ENCODE measurements at places on chromosomes 16 and 17.
A peak's percentile ranks its signal among the peaks of the same experiment; 100 is the strongest.

- no peak for DNase-seq
Observed at GRCh38 chr17:385178-385835, 32.7 kb upstream of the RPH3AL start.

GRCh38 chr17:1542316-1542715 lies 20.3 kb downstream of the PITPNA start:
- no peak for DNase-seq

- no peak for DNase-seq
Observed at GRCh38 chr16:66524601-66525164, 25.2 kb downstream of the TK2 start.

GRCh38 chr17:68600931-68601564 lies at the start of gene FAM20A:
TSS of gene FAM20A (minus strand) at chr17:68601367. CDS start at chr17:68600666, 701 bp downstream.
- no peak for DNase-seq

- DNase-seq: no peak
Observed at GRCh38 chr16:84585467-84585866, 32.4 kb downstream of the COTL1 start.

- no peak for DNase-seq
Observed at GRCh38 chr16:27315333-27316037, 1.7 kb downstream of the IL4R start.

- peak; percentile 28 for DNase-seq
Observed at GRCh38 chr17:71237903-71238538, 882.8 kb upstream of the SOX9 start.

DNA sequence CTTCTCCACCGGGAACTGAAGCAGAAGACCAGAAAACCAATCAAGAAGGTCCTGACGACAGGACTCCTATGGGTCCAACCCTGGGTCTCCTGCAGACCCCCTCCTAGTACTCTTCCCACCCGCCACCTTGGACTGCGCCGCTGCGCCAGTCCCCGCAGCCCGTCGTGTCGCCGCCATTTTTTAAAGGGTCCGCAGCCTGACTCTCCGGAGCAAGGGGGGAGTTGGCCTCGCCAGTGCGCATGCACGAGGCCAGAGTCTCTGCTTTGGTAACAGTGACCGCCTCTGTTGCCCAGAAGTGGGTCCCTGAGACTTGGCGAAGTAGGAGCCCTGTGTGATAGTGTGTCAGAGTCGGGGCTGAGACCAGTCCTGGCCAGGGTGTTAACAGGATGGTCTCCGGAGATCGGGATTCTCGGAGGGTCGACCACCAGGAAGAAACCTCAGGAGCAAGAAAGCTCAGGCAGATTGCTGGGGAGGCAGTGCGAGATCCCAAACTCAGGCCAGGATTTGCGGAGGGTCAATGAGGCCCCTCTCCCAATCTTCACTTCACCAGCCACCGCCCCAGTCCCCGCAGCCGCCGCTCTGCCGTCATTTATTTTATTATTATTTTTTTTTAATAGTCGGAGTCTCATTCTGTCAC lies 612.5 kb downstream of the KCNJ18 start:
- DNase-seq: no peak

GRCh38 chr17:19978209-19978802 lies 678 bp upstream of the AKAP10 start:
- DNase-seq: no peak

DNA sequence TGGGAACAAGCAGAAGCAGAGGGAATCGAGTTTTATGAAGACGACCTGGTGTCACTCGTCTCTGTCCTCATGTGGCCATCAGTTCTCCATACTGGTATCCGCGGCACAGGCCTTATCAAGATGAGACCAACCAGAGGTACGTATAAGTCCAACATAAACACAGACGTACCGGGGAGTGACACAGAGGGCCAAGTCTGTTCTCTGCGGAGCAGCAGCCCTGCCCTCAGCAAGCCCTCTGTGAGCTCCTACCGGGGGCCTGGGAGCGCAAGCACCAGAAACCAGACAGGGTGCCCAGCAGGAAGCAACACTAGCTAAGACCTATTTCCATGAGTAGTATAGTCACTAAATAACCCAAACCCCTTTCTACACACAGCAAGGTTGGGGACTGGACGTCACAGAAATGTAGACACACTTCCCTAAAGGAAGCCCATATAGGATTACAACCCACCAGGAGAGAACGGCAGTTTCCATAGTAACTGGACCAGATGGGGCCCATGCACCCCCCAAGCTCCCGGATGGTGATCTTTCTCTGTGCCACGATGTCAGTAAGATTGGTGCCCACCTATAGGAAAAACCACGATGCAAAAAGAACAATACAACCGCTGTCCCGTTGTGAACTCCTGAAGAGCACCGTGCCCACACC lies 911 bp downstream of the ARL16 start:
- no peak for DNase-seq

DNA sequence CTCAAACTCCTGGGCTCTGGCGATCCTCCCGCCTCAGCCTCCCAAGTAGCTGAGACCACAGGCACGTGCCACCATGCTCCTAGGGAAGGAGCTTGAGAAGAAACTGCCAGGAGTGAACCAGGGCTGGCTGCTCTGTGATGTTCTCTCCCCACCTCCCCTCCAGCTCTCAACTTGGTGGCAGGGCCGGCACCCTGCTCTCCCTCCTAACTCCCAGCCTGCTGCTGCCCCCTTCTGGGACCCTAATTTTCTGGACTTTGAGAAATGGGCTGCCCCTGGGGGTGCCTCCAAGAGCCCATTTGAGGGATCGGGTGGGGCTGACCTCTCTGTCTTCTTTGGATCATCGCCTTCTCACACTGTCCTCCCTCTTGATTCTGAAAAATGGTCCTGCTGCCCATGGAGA lies 14.9 kb upstream of the STAT3 start:
- DNase-seq: no peak

Data from NCI-H2081 treated with DMSO at 0.1 percent for 48 hours (cell line).